ENCODE measurements at places on chromosomes 16 and 17. TPM values are rescaled to one million over a fixed set of nuclear protein-coding genes. Genes with fewer than 3 reads are reported as not detected.

The PDIA2 gene
- 0.36 TPM for total RNA-seq

The RRAD gene
- total RNA-seq, result 4.0 TPM

The ABCA10 gene
- 1.2 TPM for total RNA-seq

The ITGAL gene
- total RNA-seq, result 170 TPM

The TBC1D3B gene
- total RNA-seq, result 2.5 TPM

The AOC3 gene
- 0.56 TPM for total RNA-seq

The KRTAP4-4 gene
- total RNA-seq, result not detected

The MYH1 gene
- not detected for total RNA-seq

The ALDH3A1 gene
- not detected for total RNA-seq

The INTS2 gene
- total RNA-seq, result 14.7 TPM

The RAB26 gene
- 0.33 TPM for total RNA-seq

The LRRC46 gene
- total RNA-seq, result 0.53 TPM

The FAM171A2 gene
- 1.7 TPM for total RNA-seq

The CIAO2B gene
- 81.3 TPM for total RNA-seq

The CCL17 gene
- total RNA-seq, result 39.5 TPM

The PEX12 gene
- total RNA-seq, result 4.7 TPM

The IL21R gene
- 138 TPM for total RNA-seq

The DNAAF8 gene
- total RNA-seq, result 0.36 TPM

Measured in GM12878 (cell line).